A549 treated with CpdA at 1 μM for 4 hours (cell line): ENCODE measurements at places on chromosomes 11 and 22. TPM values are rescaled to one million over a fixed set of nuclear protein-coding genes. Genes with fewer than 3 reads are reported as not detected.

APOL3 gene
- total RNA-seq: 0.05 to 0.14 TPM in 2 of 5 replicates, not detected in the others

EHF gene
- 0.12 to 0.70 TPM (median 0.61 TPM) in 5 replicates for total RNA-seq

TRPM5 gene
- total RNA-seq: not detected in 5 replicates

OR5A1 gene
- not detected in 5 replicates for total RNA-seq

MPZL2 gene
- total RNA-seq: not detected in 5 replicates

CNIH2 gene
- total RNA-seq: 0.89 to 3.1 TPM (median 2.1 TPM) in 5 replicates

CFAP300 gene
- total RNA-seq: 4.4 to 5.9 TPM (median 5.6 TPM) in 5 replicates

SPTBN2 gene
- 7.6 to 14.1 TPM (median 9.9 TPM) in 5 replicates for total RNA-seq

TMEM86A gene
- total RNA-seq: 0.31 to 0.64 TPM (median 0.58 TPM) in 5 replicates
